ENCODE measurements at places on chromosomes 13 and 19. TPM values are rescaled to one million over a fixed set of nuclear protein-coding genes. Genes with fewer than 3 reads are reported as not detected.

Gene CACNG6
- total RNA-seq, result not detected

Gene TTC9B
- not detected for total RNA-seq

DNA sequence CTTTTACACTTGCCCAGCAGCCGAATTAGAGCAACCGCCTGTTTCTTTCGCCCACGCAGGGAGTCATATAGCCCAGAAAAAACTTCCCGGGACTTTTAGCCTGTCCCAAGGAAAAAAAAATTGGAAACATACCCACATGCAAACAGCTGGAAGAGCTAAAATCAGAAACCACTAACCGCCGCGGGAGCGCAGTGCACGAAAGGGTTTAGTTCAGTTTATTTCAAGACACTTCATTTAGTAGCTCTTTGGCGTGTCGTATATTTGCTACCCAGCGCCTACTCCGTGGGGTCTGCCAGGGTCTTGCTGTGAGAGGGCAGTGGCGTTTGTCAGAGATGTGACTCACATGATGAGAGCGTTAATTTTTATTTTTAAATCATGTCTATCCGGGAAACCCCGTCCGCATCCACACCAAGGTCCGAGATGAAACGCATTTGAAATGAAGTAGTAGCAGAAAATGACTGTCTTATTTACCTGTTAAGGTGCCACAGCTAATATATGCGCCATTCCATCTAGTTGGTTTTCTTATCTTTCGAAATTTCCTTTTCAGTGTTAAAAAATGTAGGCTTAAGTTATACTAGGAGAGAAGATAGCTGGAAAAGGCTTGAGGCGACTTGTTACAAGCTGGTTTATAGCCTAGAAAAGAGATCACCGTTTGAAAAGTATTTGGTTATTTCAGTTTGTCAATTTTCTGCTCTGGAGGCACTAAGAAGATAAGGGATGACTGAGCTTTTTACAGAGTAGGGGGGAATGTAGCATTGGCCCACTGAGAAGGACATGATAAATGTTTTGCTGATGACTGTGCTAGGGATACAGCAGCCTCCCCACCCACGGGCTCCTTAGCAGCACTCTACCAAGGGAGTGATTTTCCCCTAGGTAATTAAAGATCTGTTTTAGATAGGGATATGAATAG, 1.7 kb downstream of the KLF5 start:
- DNase-seq, result peak; percentile 8

- DNase-seq, result no peak
Measured at GRCh38 chr13:58985845-58986244, 1177.9 kb downstream of the DIAPH3 start.

DNA sequence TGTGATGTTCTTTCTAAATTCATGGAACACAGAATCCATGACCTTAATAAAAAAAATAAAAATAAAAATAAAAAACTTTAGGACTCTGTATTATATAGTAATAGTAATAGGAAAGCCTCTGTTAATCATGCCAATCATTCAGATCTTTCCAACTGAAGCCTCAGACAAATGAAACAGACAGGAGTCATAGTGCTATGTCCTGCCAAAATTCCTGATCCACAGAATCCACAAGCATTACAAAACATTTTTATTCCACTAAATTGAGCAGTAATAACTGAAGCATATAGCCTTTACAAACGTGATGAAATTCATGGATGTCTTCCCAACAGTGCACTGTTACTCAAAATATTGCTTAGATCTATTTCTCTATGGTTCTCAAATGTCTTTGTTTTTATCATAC, 820.6 kb upstream of the PCDH9 start:
- no peak for DNase-seq

DNA sequence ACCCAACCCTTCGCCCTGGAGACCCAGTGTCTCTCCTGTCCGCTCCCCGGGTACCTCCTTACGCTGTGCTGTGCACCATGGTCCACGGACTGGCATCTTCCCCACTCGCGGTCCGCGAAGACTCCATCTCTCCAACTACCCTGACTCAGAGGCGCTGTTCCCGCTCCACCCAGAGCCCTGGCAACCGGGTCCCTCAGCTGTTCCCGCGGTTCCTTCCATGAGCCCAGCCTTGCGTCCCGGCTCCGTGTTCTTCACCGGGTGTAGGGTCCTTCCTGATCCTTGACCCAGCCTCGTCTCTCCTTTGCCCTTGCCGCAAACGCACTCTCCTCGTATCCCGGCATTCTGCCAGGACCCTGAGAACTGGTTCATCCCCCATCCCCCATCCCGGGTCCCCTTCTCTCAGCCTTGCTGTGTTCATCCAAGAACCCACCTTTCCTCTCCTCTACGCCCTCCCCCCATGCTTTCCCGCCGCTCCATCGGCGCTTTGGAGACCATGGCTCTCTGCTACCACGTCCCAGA, 664 bp downstream of the ICAM5 start:
- DNase-seq, result no peak

DNA sequence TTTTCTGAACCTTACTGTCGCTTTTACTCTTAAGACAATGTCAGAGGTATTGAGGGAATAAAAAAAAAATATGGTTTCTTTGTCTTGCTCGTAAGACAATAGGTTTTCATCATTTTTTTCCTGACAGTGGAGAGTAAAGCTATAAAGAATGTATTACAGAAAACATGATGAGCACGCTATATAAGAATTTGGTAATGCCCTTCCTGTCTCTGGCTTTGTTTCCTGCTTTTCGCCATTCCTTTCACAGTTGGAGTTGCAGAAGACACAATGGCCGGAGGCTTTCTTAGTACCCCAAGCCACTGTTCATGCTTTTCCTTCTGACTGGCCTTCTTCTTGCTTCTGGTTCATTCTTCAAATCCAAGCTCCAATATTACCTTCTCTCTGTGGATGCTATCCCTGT, 101.0 kb upstream of the DACH1 start:
- DNase-seq, result no peak

DNA sequence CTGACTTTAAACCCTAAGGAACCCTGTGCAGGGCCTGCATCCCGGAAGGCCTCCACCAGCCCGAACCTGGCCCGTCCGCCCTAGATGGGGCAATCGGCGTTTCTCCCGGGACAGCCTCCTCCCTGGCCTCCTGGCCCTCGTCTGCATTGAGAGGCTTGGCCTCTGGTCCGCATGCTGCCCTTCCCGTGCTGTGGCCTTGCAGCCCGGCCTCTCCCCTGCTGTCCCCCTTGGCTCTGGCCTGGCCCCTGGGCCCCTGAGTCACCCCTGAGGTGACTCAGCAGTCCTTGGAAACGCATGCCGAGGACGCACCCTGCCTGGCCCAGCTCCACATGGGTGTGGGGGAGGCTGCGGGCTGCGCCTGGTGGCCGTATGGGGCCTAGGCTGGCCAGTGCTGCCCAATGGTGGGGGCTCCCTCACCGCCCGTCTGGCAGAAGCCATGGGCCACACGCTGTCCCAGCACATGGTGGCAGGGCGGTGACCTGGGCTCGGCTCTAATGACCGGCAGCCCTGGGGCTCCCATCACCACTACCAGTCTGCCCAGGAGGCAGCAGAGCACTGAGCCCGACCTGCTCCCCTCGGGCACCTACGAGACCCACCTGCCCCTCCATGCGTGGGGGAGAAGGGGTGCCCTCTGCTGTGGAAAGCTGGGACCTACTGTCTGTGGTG, 25.7 kb downstream of the SH3GL1 start:
- DNase-seq, result no peak

DNA sequence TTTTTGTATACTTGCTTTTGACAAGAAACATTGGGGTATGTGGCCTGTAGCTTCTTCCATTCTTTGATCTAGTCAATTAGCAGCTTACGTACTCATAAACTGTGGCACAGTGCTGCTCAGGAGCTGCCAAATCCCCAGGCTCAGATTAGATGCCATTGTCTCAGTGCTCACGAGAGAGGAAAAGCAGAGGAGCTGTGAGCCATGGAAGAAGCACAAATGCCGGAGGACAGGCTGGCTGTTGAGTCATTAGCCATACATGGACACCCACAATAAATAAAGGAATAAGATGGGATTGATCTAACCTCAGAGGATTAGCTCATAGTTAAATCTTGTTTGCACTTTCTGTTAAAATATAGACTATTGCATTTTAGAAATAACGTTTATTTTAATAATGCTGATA, 121.7 kb downstream of the POSTN start:
- DNase-seq, result no peak

DNA sequence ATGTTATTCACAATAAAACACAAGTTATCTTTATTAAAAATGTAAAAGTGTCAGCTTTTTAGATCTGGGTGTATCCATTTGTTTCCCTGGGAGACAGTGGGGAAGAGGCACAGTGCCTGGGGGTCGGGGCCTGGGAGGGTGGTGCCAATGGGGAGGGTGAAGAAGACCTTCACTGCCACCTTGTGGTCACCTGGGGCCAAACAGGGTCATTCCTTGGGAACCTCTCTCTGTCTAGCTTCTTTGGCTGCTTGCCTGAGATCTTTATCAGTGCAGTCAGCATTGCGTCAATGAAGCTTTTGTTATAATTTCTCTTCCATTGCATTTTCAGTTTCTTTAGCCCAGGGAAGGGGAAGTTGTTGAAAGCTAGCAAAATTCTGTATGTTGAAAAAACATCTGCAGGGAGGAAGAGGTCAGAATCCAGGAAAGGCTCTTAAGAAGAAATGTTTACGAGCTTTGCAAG, 39.1 kb downstream of the PCDH8 start:
- peak; percentile 64 for DNase-seq

GRCh38 chr19:47414469-47414868, 4.9 kb downstream of the MEIS3 start:
- no peak for DNase-seq

DNA sequence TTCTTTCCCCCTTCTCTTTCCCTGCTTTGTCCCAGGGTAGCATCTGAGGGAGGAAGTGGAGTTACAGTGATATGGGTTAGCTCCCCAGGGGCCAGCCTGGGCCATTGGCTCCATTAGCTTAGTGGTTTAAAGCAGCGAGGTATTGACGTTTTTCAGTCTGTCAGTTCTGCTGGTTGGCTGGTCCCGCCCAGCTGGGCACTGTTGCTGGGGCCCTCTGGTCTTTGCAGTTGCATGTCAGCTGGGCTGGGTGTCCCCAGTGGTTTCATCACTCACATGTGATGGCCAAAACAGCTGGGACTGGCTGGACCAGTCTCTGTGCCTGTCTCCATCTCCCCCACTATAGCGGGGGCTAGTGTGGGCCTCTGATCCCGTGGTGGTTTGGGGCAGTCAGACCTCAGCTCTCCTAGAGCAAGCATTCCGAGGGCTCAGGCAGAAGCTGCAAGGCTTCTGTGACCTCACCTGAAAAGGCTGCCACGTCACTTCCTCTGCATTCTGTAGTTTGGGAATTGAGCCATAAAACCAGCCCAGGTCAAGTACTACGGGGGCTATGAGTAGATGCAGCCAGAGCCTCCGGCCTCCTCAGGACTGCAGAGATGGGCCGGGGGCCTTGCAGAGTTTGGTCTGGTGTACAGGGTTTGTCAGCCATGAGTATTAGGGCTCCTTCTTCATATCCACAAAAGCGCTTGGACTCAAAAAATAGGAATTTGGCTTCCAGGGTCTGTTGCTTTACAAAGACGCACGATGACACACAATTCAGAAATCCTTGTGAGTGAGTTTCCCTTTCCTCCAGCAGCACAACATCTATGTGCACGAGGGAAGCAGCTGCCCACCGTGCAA, 30.0 kb downstream of the TSSK6 start:
- no peak for DNase-seq

DNA sequence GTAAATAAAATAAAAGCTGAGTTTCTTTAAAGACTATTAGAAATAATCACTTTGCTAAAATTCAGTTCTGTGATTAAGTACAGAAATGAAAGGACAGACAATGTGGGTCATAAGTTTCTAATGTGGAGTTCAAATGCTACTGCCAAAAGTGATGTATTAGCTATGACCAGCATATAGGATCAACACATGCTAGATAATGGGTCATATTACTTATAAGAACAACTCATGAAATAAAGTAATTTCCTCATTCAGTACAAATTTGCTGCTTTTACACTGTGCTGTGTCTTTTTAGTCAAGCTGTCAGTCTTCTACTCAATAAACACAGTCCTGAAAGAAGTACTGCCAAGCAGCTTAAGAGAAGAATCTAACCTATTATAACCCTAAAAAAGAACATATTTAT, 135.2 kb downstream of the VWA8 start:
- DNase-seq, result no peak

DNA sequence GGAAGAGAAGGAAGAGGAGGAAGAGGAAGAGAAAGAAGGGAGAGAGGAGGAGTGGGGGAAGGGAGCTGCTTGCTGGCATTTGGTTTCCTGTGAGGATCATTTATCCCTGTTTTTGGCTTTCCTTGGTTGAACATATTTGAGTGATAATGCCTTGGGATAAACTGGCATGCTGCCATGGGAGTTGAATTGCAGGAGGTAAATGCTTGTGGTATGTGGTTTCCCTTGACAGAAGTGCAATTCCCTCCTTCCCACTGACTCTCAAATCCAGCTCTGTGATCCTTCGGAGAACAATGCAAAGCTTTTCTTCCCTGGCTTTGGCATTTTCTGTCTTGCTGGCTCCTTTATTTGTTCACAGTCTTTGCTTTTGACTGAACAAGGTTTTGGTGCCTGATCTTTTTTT, 27.2 kb upstream of the CBY2 start:
- no peak for DNase-seq

GRCh38 chr13:44352671-44353070, 21.0 kb upstream of the SERP2 start:
- DNase-seq, result no peak

- no peak for DNase-seq
Measured at GRCh38 chr13:23656637-23657371, 86.6 kb downstream of the TNFRSF19 start.

- DNase-seq, result no peak
Measured at GRCh38 chr19:42173695-42174094, 41.4 kb upstream of the POU2F2 start.

DNA sequence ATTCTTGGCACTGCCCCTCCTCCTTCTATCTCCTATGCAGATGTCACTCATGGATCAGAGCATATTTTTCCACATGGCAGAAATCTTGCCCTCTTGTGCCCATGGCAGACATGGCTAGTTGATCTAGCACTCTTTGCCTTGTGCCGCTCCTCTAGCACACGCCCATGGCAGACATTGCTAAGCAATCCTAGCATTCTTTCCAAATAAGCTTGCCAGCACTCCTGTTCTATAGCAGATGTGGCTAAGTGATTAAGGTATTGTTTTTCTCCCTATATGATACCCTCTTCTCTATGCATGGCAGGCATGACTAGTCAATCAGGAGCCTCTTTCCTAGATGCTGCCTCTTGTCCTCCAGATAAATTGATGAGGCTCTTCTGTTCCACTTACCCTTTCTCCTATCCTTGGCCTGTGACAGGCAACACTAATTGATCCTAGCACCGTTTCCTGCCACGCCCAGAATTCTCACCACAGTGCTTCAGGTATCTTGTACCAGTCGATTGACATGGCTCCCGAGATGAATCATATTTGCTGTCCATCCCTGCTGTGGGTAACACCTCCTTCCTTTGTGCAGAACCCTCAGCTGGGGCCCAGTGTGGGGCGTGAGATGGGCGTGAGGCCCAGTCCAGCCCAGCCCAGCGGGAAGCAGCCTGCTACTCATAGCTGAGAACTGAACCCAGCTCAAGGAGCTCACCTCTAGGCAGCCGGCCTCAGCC, 26.9 kb downstream of the TMED1 start:
- DNase-seq, result peak; percentile 60

- no peak for DNase-seq
Measured at GRCh38 chr19:31943778-31944177, 401.6 kb upstream of the ZNF507 start.
